ENCODE measurements at places on chromosomes 3 and 15.

- DNase-seq = no peak
These were observed 133.9 kb downstream of the EEFSEC start for GRCh38 chr3:128287216-128287615.

DNA sequence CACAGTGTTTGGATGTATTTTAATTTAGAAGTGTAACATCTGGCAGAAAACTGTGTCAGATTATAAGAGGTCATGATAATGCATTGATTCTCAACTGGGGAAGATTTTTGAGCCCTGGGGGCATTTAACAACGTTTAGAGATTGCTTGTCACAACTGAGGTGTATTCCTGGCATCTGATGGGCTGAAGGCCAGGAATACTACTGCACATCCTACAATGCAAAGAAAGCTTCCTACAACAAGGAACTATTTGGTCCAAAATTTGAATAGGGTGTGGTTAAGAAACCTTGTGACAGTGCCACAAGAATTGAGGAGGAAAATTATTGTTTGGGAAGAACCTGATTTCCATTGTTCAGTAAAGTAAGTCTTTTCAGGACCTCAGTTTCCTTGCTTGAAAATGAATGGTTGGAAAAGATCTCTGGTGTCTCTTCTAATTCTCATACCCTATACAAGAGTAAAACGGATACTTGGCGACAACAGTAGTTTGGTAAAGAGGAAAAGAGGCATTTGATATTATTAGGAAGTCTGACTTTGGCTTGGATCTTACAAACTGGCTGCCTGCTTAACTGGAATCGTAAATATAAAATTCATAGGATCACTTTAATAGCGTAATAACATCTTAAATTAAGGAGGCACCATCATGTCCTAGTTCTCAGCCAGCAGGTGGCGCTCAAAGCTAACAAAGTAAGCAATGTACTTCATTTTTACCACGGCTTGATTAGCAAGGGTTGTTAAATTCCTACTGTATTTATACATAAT is 4.3 kb downstream of the DAZL start:
- DNase-seq = peak; percentile 80

- DNase-seq = no peak
These were observed 3.0 kb downstream of the SMC4 start for GRCh38 chr3:160402221-160403027.

DNA sequence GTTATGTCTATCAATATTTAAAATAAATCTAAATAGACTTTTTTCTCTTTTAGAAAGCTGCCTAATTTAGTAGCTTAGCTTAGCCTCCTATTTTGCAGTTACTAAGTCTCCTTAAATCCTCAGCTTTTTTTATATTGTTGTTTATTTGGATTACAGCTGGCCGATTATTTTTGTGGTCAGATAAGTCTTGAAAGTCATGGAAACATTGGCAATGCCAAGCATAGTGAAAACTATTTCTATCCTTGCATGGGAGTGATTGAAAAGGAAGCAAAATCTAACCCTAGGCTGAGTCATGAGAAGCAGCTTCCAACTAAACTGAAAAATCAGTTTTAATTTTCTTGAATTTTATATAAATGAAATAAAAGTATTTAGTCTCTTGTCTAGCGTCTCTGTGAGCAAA is 1063.0 kb upstream of the GBE1 start:
- no peak for DNase-seq

- no peak for DNase-seq
These were observed 478.6 kb downstream of the ZIC1 start for GRCh38 chr3:147887797-147888196.

GRCh38 chr3:64895991-64896895 is 208.4 kb upstream of the ADAMTS9 start:
- DNase-seq = no peak

DNA sequence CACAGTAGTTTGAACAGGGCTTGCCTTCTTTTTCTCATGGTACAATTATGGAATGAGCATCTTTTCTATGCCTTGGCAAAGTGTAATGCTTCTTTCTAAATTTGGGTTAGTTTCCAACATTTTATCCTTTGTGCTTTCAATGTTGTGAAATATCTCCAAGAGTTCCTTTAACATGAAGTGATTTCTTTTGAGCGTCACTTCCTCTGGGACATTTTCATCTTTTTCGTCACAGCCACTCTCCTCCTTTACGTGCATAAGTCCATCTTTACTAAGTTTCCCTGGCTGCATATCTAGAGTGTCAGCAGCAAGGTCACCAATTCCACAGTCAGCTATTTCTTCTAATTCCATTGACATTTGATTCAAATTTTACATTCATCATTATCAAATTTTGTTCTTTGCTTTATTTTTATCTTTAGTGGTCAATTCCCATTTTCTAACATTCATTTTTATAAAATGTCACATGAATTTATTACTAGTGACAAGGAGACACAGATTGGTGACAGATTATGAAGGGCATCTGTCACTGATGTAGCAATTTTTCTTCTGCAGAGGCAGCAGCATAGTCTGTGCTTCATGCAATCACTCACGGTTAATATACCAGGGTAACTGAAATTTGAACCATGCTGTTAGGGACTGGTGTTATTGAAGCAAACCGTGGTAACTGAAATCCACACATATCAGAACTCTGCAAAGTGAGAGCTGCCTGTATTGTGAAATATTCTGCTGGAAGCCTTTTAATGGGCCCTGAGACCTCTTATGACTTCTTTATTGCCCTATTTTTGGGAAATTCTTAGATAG is 126.5 kb upstream of the THBS1 start:
- DNase-seq = no peak

DNA sequence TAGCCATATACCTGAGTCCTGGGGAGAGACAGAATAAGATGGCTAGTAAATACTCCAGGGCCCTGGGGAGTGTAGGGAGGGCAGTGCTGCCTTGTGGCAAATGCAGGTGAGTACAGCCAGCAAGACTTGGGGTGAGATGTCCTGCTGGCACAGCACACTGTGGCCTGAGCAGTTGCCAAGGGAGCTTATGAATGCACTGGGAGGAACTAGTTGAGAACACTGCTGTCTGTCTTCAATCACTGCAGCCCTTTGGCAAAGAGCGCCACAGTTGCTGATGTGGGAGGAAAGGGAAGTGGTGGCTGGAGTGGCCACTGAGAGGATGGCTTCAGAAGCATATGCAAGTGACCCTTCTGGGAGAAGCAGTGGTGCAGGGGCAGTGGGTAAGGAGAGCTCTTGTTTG is 264.6 kb downstream of the RORA start:
- DNase-seq = no peak

GRCh38 chr3:53225181-53225580 is 30.6 kb downstream of the TKT start:
- DNase-seq = no peak

DNA sequence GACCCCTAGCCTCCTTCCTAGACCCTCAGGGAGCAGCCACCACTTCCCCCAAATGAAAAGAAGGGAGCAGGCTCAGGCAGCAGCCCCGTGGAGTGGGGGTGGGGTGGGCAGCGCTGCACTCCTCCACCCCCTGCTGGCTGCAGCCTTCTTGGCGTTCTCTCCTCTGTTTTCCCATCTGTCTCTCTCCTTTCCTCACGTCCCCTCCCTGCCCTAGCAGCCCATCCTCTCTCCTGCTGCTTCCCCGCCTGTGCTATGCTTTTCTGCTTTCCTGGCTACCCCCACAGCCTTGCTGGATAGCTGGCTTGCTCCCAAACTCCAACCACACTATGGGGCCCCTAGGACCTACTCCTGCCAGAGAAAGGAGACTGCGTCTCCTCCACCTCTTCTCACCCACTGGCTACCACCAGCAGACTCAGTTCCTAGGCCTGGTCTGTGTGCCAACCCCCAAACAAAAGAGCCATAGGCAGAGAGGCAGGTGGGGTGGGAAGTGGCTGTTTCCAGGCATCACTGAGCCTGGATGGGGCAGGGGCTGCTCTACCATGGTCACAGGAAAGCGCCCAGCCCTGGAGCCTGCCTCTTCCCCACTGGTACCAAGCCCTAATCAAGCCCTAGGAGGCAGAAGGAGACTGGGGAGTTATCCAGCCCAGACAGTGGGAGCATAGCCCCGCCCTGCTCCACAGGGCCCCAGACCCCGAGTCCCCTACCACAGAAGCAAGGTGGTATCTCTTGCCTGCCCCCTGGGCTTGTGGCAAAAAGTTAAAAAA is 3.4 kb upstream of the DISP2 start:
- no peak for DNase-seq

GRCh38 chr15:26146202-26146601 is 283.1 kb upstream of the ATP10A start:
- no peak for DNase-seq

DNA sequence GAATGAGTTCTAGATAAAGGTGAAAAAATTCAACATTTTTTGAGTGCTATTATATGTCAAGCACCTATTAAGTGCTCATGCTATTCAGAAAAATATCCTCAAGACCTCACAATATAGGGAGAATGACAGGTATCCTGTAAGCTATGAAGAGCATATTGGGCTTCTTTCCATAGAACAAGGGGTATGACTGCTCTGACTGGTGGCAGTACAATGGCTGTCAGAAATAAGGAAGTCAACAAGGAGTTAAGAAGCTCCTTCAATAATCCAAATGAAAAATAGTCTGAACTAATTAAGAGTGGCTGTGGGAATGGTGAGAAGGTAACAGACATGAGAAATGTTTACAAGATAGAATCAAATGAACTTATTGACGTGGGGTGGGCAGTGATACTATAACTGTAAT is 24.7 kb downstream of the NPTN start:
- DNase-seq = no peak

DNA sequence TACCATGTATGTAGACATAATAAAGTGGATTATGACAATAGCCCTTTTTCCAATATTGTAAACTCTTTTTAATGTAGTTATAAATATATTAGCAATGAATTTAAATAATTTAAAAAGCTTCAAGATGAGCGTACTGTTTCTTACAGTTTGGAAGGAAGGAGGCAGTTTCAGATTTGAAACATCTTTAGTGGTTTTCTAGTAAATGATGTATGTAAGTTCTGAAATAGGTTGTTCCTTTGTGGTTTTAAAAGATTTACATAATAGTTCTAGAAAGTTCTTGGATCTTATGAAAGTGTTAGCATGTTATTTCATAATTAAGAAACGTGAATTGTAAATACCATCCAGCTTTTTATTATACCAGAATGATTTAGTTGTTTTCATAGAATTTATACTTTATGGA is 16.0 kb downstream of the DNAJC19 start:
- no peak for DNase-seq

DNA sequence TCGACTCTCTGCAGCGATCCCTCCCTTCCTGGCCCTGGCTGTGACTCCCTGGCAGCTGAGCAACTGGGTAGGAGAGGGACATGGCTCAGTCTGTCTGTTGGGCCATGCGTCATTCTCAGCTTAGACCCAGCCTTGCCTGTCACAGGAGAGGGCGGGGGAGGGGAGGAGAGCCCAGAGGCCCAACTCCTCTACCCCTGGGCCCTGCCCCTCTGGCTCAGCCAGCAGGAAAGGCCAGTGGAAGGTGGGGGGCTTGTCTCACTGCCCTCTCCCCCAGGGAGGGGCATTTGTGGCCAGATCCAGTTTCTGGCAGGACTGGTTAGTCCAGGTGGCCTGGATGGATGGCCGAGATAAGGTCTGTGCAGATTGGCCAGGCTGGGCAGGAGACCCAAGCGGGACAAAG is 31.6 kb downstream of the DNAJB8 start:
- no peak for DNase-seq

GRCh38 chr3:155254445-155254844 is 39.0 kb downstream of the STRIT1 start:
- DNase-seq = no peak

DNA sequence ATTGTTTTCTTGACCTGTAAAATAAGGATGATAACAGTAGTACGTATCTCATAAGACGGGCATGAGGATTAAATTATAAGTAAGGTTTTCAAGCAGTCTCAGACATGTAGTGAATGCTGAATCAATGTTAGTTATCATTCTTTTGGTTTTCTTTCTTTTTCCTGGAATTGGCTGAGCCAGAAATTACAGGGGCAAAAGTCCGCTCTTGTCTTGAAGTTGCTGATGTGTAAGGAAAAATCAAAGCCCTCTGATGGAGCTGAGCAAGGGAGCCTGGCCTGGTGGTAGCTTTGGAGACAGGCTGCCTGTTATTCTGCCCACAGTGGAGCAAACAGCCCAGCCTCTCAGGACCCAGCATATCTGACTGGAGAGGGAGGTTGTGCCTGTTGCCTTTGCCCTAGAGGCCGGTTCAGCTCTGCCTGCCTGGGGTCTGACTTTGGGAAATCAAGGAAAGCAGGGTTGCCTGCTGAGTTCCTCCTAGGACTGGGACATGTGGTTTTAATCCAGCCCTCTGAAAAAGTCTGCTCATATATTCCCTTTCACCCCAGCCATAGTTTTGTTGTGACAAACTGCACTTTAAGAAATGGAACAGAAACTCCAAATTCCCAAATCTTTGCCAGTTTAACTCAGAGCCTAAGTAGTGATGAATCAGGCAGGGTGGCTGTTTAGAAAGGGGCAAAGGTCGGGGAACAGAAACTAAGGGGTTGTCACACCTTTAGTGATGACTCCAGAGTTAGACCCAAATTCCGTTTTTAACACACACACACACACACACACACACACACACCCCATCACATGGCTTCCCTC is 40.1 kb downstream of the GASK1A start:
- DNase-seq = no peak

DNA sequence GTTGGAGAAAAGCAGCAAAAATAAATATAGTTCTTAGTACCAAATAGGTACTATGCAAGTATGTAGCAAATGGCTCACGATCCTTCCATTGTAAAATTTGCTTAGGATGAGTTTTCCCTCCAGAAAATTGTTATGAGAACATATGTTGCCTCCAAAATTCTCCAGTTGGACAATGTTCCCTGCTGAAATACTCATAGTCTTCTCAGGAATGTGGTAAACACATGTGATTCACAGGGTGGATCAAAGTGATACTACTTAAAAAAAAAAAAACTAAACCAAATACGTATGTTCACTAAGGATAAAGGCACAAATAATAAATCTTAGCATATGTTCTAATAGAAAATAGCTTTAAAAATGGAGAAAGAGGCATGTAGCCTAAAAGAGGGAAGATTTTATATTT is 84.3 kb upstream of the ZNF385D start:
- no peak for DNase-seq

GRCh38 chr15:90209591-90209990 is 8.5 kb downstream of the SEMA4B start:
- DNase-seq = no peak

GRCh38 chr3:170524073-170524472 is 61.8 kb downstream of the SLC7A14 start:
- DNase-seq = no peak

DNA sequence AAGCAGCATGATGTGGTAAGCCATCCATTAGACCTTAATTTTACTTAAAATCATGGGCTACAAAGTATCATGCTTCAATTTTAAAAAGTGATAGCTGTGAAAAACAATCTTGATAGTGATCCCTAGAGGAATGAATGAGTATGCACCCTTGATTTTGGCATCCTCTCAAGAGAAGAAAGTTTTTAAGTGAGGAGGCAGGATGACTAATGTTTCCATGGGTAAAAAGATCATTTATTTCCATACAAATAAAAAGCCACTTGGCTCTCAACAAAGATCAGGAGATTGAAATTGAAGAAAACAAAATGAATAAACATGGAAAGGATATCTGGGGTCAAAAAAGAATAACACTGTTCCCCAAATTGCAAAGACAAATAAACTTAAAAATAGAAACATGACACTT is 305.4 kb downstream of the MEX3B start:
- DNase-seq = no peak

GRCh38 chr3:147943265-147943945 is 534.2 kb downstream of the ZIC1 start:
- no peak for DNase-seq

- DNase-seq = no peak
These were observed 1082.1 kb downstream of the ZPLD1 start for GRCh38 chr3:103516950-103517349.
